Activated CD8-positive, alpha-beta memory T cell treated with anti-CD3 and anti-CD28 coated beads for 4 hours (primary cell): ENCODE measurements at places on chromosomes 1 and 21.
A peak's percentile ranks its signal among the peaks of the same experiment; 100 is the strongest.

DNA sequence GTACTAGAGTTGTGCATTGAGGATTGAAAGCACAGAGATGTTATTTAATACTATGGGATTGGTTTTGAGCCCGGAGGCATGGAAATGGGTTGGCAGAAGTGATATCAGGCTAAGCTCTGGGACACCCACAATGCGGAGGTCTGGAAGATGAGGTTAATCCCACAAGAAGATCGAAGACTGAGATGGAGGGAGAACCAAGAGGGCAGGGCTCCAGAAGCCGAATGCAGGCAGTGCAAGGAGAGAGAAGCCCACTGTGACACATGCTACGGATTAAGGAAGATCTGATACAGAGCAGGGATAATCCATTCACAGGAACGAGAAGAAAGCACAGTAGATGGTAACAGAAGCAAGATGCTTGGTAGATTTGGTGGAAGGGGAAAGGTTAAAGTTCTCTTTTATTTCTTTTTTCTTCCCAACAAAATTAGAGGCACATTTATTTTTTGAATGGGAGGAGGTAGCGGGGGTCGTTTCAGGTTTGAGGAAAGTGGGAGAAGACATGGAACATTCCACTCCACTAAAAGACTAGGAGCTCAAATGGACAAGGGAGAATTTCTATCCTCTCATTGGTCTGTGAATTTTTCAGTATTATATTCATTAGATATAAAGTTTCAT, 113.2 kb downstream of the NCAM2 start:
- DNase-seq, result no peak

DNA sequence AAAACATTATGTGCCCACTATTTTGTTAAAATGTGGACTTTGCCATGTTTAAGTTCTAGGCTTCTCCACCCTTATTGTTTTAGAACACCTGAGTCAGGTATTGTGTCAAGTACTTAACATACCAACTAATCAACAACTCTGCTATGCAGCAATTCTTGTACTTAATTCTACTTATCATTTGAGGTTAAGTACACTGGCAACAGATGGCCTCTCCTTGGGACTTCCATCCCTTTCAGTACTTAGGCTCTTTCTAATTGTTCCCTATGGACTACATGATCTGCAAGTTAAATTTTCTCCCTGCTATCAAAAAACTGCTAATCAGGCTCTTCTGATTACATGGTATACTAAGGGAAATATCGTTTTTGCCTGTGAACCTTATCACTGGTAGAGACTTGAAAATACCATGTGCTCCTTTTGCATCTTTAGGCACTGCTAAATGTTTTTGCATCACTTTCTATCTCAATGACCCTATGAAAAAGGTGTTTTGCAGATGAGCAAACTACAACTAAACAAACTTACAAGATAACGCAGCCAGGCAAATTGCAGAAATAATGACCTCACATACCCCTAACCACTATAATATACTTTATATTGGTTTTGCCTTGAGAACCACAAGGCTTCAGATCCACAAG, 18.9 kb downstream of the SFPQ start:
- DNase-seq, result no peak

DNA sequence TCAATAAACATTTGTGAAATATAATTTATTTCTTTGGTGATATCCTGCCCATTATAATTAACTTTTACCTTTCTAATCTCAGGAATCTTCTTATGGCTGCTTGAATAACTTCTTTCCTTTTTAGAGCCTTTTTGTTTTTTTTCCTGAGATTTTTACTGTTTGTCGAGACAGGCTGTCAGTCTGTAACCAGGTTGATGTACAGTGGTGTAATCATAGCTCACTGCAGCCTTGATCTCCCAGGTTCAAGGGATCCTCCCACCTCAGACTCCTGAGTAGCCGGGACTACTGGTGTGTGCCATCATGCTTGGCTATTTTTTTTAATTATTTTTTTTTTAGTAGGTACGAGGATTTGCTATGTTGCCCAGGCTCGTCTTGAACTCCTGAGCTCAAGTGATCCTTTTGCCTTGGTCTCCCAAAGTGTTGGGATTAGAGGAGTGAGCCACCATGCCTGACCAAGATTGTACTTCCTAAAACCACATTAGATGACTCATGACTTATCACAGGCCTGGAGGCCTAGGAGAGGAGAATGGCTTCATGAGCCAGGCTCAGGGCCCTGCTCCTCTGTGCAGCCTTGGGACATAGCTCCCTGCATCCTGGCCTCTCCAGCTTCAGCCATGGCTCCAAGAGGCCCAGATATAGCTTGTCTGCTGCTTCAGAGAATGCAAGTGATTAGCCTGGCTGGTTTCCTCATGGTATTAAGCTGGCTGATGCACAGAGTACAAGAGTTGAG, 48.6 kb downstream of the CTH start:
- DNase-seq, result no peak

DNA sequence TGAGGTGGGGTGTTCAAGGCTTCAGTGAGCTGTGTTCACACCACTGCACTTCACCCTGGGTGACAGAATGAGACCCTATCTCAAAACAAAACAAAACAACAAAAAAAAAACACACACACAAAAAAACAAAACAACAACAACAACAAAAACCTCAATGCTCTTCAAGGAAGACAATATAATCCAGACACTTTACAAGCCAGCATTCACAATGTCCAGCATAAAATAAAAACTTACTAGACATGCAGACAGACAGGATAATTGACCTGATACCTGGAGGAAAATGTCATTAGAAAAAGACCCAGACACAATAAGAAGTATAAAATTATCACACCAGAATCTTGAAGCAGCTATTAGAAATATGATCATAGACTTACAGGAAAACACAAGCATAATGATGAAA, 39.0 kb upstream of the BACE2 start:
- DNase-seq, result no peak

DNA sequence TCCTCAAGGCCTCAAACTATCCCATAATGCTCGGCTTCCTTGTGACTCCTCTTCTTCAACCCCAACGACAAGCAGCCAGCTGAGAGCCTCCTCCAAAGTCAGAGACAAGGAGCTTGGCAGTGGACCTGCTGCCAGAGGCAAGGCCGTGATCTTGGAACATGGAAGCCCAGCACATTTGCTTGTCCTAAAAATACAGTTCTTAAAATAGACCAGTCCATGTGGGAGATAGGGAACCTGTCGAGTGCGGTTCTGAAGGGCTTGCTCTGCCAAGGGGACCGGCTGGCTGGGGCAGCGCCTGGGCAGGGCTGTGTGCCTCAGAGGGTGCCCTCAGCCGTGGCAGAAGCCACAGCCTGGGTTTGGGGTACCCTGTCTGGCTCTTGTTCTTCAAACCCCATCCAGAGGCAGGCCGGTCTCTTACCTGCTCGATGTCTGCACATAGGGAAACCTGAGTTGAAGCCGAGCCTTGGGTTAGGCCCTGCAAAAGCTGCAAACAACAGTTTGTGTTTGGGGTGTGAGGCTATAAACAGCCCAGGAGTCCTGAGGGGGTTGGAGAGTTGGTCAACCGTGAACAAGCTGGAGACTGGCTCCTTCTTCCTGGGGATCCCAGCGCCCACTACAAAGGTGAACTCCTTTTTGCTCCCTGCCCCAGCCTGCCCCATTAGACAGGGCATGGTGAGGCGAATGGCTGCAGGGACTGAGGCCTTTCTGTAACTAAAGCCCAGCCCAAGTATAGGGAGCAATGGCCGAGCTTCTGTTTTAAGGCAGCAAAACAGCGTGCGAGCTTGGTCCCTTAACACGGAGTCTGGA, 228.8 kb downstream of the CAMTA1 start:
- no peak for DNase-seq

GRCh38 chr1:67883069-67883468, 49.8 kb upstream of the GNG12 start:
- DNase-seq, result no peak

GRCh38 chr1:207944571-207944970, 33.6 kb upstream of the CD34 start:
- DNase-seq, result no peak

DNA sequence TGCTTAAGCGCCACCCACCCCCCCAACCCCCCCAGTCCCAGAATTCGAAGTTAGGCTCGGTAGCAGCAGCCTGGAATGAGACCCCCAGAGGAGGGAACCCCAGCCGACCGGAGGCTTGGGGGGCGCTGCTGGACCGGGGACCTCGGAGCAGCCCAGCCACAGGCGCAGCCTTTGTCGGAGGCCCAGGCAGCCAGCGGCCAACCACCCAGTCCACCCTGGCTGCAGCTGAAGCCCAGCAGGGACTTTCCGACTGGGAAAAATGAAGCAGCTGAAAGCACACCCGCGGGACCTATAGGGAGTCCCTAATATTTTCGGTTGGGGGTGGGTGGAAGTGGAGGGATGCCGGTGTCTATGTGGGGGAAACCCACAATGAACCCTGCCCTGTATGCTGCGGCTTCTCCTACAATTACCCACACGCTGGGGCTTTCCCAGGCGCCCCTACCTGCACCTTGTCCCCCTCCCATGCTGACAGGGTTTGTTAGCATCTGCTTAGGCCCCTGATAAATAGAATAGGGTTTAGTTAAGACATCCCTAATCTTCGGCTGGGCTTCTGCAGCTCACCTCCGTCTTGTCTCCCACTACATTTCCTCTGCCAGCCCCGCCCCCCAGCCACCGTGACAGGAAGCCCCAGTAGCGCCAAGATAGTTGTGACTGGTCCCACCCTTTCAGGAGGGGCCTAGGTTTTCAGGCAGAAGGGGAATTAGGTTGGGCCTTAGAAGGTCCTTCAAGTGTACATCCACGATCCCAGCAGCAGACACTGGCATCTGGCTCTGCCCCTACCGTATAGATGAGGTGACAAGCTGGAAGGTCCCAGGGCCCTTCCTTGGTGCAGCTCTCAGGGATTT, 838 bp downstream of the CCDC28B start:
- DNase-seq, result peak; percentile 52

- DNase-seq, result no peak
These were observed 211.4 kb upstream of the L1TD1 start for GRCh38 chr1:61983236-61983635.

DNA sequence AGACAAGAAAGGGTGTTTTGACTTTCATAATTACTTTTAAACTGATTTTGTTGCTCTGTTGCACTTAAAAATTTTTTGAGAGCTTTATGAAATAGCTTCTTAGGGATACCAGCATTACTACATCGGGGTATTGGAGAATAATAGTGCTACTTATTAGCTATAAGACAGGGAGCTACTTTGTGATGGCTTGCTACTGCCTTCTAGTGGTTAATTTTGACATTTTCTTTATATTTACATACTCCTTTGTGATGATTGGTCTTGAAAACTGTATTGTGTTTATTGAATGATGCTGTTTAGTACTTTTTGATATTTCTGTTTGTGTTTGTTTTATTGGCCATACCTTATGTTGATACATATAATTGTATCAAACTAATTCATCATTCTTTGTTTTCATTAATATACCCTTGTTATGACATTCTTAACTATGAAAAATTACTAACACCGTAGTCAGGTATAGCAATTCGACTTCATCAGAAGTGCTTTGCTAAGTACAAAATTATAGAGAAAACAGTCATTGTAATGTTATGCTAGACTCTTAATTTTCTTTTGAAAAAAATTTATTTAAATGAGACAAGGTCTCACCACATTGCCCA, 85.5 kb downstream of the CLIC4 start:
- DNase-seq, result no peak

GRCh38 chr1:207823880-207824566, 72.2 kb downstream of the CD46 start:
- peak; percentile 39 for DNase-seq

- no peak for DNase-seq
These were observed 13.4 kb upstream of the SKI start for GRCh38 chr1:2214541-2215241.

DNA sequence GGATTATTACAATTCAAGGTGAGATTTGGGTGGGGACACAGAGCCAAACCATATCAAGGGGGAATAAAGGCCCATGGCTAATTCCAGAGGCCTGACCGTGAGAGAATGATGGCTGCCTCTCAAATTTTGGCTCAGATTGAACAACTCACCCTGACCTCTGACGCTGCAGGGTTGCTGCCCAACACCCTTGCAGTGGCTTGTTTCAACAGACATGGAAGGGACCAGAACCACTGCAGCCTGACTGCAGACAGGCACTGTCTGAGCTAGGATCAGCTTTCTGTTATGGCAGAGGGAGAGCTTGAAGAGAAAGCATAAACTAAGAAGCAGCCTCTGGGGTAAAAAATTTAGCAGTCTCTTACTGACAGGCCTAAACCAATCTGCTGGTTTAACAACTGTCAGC, 90.2 kb upstream of the GADD45A start:
- DNase-seq, result no peak

- no peak for DNase-seq
These were observed 621.4 kb downstream of the KIF26B start for GRCh38 chr1:245776139-245776538.

GRCh38 chr1:18957136-18957521, 653 bp upstream of the IFFO2 start:
- DNase-seq, result no peak

GRCh38 chr1:9417695-9418094, 121.6 kb upstream of the SLC25A33 start:
- DNase-seq, result no peak

GRCh38 chr1:51927029-51927428, 48.5 kb upstream of the NRDC start:
- DNase-seq, result no peak

DNA sequence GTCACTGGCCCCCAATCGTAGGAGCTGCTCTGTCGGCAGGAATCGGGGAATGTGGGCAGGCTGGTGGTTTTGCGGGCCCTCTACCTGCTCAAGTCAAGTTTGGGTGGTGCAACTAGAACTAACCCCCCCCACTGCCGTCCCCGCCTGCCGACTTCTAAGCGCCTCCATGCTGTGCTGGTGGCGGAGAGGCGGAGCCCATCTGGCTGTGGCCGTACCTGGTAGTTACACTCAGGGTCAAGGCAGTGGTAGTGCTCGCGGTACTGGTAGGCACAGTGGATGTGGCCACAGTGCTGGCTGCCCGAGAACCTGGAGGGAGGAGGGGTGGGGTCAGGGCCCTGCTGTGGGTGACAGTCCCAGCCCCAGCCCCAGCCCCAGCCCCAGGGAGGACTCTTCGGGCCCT, 140.0 kb downstream of the CASZ1 start:
- DNase-seq, result no peak

DNA sequence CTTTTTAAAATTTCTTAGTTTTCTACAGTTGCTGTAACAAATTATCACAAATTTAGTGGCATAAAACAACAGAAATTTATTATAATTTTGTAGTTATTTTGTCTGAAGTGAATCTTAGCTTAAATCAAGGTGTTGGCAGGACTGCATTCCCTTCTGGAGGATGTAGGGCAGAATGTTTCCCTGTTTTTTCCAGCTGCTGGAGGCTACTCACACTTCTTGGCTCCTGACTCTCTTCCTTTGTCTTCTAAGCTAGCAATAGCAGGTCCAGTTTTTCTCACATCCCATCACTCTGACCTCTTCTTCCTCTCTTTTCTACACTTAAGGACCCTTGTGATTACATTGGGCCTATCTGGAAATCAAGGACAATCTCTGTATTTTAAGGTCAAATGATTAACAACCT, 84.1 kb downstream of the PKN2 start:
- no peak for DNase-seq

DNA sequence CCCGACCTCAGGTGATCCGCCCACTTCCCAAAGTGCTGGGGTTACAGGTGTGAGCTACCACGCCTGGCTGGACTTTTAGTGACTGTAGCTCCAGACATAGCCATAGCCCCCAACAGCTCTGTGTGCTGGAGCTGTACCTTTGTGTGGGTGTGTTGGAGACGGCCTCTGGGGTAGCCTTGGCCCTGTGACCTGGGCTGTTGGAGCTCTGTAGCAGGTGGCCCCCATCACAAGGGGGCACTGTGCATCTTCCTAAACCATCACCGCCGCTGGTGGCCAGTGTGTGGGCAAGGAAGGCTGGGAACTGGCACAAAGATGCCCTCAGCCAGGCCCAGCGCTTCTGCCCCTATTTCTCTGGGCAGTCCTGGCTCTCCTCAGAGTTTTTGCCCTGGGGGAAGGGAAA, 38.4 kb upstream of the FOXO6 start:
- no peak for DNase-seq
